ENCODE measurements at places on chromosomes 12 and 14. TPM values are rescaled to one million over a fixed set of nuclear protein-coding genes. Genes with fewer than 3 reads are reported as not detected.
A peak's percentile ranks its signal among the peaks of the same experiment; 100 is the strongest.

DNA sequence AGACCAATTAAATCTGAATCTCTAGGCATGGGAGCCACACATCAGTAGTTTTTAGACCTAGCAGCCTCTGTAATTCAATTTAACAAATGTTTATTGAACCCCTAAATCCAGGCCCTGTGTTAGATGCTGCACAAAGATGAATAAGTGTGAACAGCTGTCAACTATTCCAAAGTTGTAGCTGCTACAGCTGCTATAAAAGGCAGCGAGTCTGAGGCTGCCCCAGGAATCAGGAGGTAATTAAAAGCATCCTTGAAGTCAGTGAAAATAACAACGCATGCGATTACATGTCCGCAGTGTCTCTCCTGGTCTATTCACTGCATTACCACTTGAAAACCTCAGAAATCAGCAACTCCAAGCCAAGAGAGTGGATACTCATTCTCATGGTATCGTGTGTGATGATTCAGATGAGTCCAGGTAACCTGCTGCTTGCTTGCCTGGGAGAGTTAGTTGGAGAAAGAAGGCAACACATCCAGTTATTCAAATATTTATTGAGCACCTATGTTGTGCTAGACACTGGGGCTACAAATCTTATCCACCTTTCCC, 34.9 kb upstream of the DDHD1 start:
- no peaks in the 10 kb centered on the region for H3K27me3 ChIP-seq
- no peaks in the 10 kb centered on the region for H3K36me3 ChIP-seq
- no peak for DNase-seq
- H3K4me1 ChIP-seq: peaks cover 7% of the 10 kb centered on the region
- no peak overlapping the region for H3K27ac ChIP-seq

The LRRIQ1 gene
- total RNA-seq: 0.11 TPM

- peaks cover 15% of the 10 kb centered on the region for H3K4me1 ChIP-seq
- no peak for DNase-seq
- H3K4me3 ChIP-seq: no peak overlapping the region
- peaks cover 35% of the 10 kb centered on the region for H3K27me3 ChIP-seq
- H3K27ac ChIP-seq: no peak overlapping the region
These were observed 156.0 kb downstream of the DAD1 start for GRCh38 chr14:22433069-22433468.

DNA sequence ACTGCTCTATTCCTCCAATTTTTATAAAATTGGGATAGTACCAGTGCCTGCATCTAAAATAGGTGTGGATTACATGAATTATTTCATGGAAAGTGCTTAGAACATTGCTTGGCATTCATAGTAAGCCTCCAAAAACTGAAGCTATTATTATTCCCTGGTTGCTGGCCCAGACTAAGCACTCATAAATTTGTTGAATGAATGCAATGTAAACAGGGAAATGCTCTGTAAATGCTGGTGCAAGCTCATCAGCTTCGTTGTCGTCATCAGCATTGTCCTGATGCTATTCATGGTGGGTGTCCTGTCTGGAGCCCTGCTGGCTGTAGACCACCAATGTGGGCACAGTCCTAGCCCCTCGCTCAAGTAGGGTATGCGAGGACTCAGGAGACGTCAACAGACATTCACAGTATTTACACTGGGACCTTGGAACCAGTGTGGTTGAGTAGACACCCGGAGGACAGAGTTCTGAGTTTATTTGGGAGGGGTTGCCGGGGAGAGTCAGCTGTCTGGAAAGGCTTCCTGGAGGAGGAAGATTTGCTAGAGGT, 16.5 kb downstream of the BDKRB2 start:
- H3K4me1 ChIP-seq: peaks cover 15% of the 10 kb centered on the region
- no peaks in the 10 kb centered on the region for H3K27me3 ChIP-seq
- H3K27ac ChIP-seq: no peak overlapping the region
- no peak overlapping the region for H3K4me3 ChIP-seq
- no peaks in the 10 kb centered on the region for H3K36me3 ChIP-seq

The GALNT9 gene
- total RNA-seq: 1.5 TPM

DNA sequence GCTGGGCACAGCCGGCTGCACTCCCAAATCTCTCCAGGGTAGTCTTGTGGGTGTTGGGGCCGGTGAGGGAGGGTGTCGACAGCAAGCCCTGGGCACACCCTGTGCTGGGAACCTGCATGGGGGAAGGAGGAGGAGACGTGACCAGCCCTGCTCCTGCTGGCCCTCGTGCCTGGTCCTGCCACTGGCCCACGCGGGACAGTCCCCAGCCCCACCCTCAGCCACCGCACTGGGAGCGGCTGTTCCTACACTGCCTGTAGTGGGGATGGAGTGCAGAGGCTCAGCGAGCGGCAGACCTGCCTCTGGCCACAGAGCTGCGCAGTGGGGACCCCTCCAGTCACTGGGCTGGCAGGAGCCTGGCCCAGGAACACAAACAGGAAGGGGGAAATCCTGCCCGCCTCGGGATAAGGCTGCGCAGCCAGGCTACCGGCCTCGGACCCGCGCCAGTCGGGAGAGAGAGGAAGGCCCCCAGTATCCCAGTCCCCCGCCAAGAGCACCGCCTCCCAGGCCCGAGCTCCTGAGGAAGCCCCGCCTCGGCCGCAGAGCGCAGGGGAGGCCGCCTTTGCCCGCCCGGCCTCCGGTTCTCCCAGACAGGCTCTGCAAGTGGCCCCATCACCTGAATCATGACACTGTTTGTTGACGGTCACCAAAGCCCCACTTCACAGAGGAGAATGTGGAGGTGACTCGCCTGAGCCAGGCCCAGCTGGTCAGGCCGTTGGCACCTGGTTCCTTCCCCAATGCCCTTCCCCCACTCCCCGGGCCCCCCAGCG, 10.6 kb downstream of the AHNAK2 start:
- peaks cover 45% of the 10 kb centered on the region for H3K4me1 ChIP-seq
- peak; percentile 66 for DNase-seq

The PTCSC3 gene
- total RNA-seq: not detected

The PLEKHD1 gene
- total RNA-seq: not detected

- H3K27ac ChIP-seq: no peak overlapping the region
- H3K4me1 ChIP-seq: peaks cover 15% of the 10 kb centered on the region
- DNase-seq: peak; percentile 41
- H3K27me3 ChIP-seq: no peaks in the 10 kb centered on the region
- no peaks in the 10 kb centered on the region for H3K36me3 ChIP-seq
- H3K4me3 ChIP-seq: no peak overlapping the region
These were observed 384.6 kb downstream of the SLC16A7 start for GRCh38 chr12:59980476-59980875.

DNA sequence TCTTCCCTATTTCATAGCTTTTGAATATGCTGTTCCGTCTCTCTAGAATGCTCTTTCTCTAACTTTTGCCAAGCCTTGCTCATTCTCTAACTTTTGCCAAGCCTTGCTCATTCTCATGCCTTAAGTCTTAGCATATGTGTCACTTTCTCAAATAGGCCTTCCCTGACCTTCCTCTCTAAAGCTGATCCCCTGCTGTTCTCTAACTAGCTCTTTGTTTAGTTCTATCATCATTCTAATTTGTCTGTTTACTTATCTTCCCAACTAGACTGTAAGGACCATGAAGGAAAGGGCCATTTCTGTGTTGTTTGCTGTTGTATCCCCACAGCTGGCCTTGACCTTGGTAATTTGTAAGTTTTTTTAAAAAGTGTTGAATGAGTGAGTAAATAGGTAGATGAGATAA, 71.1 kb downstream of the ZNF641 start:
- no peak overlapping the region for H3K4me3 ChIP-seq
- no peaks in the 10 kb centered on the region for H3K36me3 ChIP-seq
- DNase-seq: no peak

The FAM186B gene
- total RNA-seq: 1.4 TPM

- no peak overlapping the region for H3K4me3 ChIP-seq
- H3K4me1 ChIP-seq: no peaks in the 10 kb centered on the region
These were observed 1146.4 kb downstream of the VRK1 start for GRCh38 chr14:97943619-97944018.

DNA sequence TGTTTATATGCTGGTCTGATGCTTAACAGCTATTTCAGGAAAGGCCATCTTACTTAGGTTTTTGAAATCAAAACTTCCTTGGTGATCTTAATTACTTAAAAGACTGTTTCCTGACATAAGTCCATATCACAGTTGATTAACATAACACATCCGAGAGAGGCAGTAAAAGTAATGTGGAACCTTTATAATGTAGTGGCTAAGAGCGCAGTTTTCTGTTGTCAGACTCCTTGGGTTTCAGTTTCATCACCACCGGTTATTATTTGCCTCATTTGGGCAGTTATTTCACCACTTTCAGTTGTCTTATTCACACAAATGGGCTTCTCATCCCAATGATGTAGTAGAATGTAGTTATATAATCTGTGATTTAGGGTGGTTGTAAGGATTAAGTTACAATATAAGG, 30.9 kb downstream of the TBC1D15 start:
- peak overlapping the region; percentile 59 for H3K27ac ChIP-seq
- no peaks in the 10 kb centered on the region for H3K27me3 ChIP-seq
- H3K36me3 ChIP-seq: peaks cover 6% of the 10 kb centered on the region
- peaks cover 25% of the 10 kb centered on the region for H3K4me1 ChIP-seq

DNA sequence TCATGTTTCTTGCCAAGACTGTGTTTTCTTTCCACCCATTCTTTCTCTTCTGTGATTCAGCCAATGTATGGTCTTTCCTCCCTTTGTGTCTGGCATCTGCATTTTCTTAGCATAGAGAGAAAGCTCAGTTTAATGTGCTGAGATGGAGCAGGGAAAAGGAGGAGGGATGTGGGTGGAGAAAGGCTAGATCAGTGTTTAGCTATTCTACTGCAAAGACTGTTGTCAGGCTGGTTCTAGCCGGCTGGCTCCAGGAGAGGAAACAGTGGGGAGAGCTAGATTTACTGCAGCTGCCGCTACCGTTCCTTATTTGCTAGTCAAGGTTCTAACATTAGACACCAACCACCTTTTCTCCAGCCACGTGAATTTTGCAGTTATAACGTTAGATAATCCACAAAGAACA, 5.2 kb upstream of the RIMKLB start:
- H3K4me1 ChIP-seq: peaks cover 11% of the 10 kb centered on the region
- H3K4me3 ChIP-seq: no peak overlapping the region
- DNase-seq: no peak

The IFI27 gene
- total RNA-seq: not detected

The IL31 gene
- not detected for total RNA-seq

The KRT83 gene
- total RNA-seq: not detected

DNA sequence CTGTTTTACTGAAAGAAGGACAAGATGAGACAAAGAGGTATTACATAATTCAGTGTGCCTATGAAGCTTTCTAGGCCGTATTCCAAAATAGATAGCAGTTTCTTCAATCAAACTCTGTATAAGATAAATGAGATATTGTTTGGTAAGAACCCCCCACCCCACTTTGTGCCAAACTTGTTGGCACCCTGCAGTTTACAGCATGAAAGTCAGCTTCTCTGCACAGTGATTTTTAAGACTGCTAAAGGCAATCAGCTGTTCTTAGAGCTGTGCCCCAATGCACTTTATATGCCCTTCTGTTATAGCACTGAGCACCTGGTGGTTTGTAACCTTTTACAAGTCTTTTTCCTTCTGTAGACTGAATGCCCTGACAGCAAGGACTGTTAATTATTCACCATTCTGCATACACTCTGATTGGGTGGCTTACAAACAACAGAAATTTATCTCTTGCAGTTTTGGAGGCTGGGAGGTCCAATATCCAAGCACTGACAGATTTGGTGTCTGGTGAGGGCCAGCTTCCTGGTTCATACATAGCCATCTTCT, 76.7 kb downstream of the ANO4 start:
- H3K27me3 ChIP-seq: no peaks in the 10 kb centered on the region
- DNase-seq: no peak
- H3K36me3 ChIP-seq: no peaks in the 10 kb centered on the region
- H3K4me3 ChIP-seq: no peak overlapping the region
- peaks cover 14% of the 10 kb centered on the region for H3K4me1 ChIP-seq

The AQP2 gene
- total RNA-seq: not detected

The SLC22A17 gene
- total RNA-seq: 32.8 TPM

The SEC23A gene
- 295 TPM for total RNA-seq

The MANSC4 gene
- not detected for total RNA-seq

GRCh38 chr12:6961278-6961694, 9.2 kb downstream of the PHB2 start:
- H3K4me3 ChIP-seq: peak overlapping the region; percentile 51
- H3K27me3 ChIP-seq: no peaks in the 10 kb centered on the region
- peak overlapping the region; percentile 86 for H3K27ac ChIP-seq
- DNase-seq: peak; percentile 81

- DNase-seq: peak; percentile 66
- H3K4me3 ChIP-seq: no peak overlapping the region
- peaks cover 24% of the 10 kb centered on the region for H3K4me1 ChIP-seq
These were observed 143.7 kb upstream of the FRMD6 start for GRCh38 chr14:51507906-51508511.

- no peak for DNase-seq
- H3K27me3 ChIP-seq: no peaks in the 10 kb centered on the region
- no peak overlapping the region for H3K27ac ChIP-seq
- peaks cover 10% of the 10 kb centered on the region for H3K4me1 ChIP-seq
- H3K36me3 ChIP-seq: peaks cover 16% of the 10 kb centered on the region
- H3K4me3 ChIP-seq: no peak overlapping the region
These were observed 85.0 kb downstream of the MNAT1 start for GRCh38 chr14:60819575-60819974.

DNA sequence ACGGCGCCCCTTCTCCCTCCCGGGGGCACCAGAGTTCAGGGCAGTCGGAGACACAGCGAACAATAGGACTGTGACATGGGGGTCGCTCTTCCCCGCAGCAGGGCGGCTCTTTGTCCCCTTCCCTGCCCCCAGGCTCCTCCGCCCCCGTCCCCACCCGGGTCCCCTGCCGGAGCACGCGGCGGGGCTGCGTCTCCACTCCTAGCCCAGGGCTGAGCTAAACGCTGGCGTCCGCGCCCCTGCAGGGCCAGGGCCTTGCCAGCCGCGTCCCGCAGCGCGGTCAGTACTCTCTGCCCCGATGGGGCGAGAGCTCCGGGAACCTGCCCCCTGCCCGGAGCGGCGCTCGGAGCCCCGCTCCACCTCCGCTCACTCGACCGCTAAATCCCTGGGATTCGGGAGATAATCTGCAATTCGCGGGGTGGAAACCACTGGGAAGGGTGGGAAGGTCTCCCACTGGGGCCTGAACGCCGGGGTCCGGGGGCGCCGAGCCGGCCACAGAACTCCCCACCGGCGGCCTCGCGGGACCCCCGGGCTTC, 825 bp upstream of the CCDC85C start:
- no peaks in the 10 kb centered on the region for H3K36me3 ChIP-seq
- peak overlapping the region; percentile 90 for H3K4me3 ChIP-seq
- H3K4me1 ChIP-seq: peaks cover 12% of the 10 kb centered on the region
- peak overlapping the region; percentile 48 for H3K27ac ChIP-seq

DNA sequence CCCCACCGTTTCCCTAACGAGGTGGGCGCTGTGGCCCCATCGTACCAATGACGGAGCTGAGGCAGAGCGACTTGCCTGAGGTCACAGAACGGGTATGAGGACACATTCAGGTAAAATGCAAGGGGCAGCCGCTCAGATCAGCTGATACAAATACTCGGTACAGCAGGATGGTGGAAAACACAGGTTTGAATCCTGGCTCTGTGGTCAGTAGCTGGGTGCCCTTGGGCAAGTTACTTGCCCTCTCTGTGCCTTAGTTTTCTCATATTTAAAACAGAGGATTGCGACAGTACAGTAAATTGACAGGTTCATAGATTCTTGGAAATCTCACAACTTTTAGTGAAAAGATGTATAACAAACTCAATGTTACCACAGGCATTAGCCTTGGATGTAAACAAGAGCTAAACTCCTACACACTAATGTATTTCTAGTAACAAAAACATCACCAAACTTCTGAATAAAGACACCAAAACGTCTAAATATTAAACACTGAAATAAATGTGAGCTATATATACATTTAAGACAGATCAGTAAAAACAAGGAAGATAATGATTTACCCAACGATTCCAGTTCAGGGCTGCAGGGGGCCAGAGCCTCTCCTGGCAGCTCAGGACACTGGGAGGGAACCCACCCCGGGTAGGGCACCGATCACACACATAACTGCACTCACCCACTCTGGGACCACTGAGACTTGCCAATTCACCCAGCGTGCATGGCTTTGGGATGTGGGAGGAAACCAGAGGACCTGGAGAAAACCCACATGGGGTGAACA, 128.4 kb downstream of the RBM19 start:
- H3K4me3 ChIP-seq: no peak overlapping the region
- no peaks in the 10 kb centered on the region for H3K4me1 ChIP-seq
- no peaks in the 10 kb centered on the region for H3K27me3 ChIP-seq
- no peak overlapping the region for H3K27ac ChIP-seq
- DNase-seq: no peak
